ENCODE measurements at places on chromosomes 3 and 15.

DNA sequence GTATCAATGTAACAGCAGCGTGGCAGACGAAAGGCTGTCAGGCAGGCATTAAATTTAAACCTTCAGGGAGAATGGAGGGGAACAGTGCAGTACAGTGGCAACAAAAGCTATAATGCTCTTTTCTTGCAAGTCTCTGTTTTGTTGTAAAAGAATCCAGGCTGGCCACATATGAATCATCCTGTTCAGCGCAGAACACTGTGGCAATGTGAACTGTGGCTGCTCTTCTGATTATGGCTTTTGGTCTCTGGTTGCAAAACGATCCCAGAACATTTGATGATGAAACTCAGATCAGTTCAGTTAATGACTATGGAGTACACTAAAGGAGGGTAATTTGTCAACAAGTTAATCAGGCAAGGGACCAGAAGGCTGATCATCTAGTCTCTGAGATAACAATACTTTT, 219.7 kb upstream of the SGO1 start:
- no peak for DNase-seq

GRCh38 chr15:85470563-85471271, 90.3 kb downstream of the AKAP13 start:
- no peak for DNase-seq

GRCh38 chr3:176737480-176738110, 459.7 kb downstream of the TBL1XR1 start:
- DNase-seq: no peak

GRCh38 chr15:101560722-101561583, 71.4 kb upstream of the PCSK6 start:
- no peak for DNase-seq

- DNase-seq: no peak
These were observed 19.2 kb downstream of the LHFPL4 start for GRCh38 chr3:9534429-9534828.

- DNase-seq: no peak
These were observed 210.6 kb downstream of the PTPRG start for GRCh38 chr3:61771976-61772375.

GRCh38 chr15:42999201-42999779, 78.7 kb upstream of the TTBK2 start:
- DNase-seq: no peak

DNA sequence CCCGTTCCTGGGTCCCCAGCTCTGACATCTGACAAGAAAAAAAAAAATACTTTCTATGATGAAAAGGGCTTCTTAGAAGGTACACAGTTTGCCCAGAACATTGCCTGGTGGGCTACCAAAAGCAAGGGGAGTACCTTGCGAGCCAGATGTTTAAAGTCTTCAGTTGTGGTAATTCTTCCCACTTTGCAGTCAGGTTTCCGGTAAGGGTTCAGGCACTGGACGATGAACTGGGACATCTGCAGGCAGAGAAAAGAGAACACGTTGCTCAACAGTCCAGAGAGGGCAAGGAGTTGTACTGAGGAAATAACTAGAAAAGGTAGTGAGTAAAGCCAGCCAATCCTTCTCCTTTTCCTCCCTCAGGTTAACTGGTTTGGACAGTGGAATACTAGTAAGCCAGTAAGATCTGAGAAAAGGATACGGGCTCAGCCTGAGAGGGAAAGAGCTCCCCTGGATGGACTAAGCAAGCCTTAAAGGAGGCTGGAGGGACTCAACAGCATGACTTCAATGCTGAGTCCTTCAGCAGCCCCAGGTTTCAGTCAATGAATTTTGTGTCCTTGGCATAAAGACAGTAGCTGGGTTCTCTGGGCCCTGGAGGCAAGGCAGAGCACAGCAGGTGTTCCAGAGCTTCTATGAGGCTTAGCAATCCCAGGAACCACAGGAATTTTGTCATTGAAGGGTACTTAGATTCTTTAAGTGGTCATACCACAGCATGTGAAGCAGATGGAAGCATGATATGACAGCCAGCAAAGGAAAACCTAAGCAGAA, 38.2 kb downstream of the NBEAL2 start:
- no peak for DNase-seq

- DNase-seq: no peak
These were observed 48.7 kb upstream of the CRTC3 start for GRCh38 chr15:90481023-90481422.

DNA sequence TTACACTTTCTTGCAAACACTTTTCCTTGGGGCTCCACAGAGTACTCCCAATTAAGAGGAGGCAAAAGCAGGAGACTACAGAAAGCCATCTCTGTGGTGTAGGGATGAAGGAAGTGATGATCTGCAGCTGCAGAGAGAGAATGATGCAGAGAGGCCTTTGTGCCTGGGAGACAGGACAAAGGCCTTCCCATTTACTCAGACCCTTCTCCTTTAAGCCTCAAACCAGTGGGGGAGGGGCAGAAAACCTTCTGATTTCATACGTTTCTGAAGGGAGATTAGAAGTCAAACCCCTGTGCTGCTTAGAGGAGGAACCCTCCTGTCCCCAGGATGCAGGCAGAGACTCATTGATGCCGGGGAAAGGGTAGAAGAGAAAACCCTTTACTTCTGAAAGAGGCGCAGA, 130.8 kb downstream of the NEO1 start:
- DNase-seq: no peak

All from stimulated activated CD4-positive, alpha-beta T cell treated with anti-CD3 and anti-CD28 coated beads, Interleukin-4, amount 100 ng/mL, for 48 hours (primary cell).